Activated CD4-positive, alpha-beta T cell treated with anti-CD3 and anti-CD28 coated beads for 36 hours (primary cell): ENCODE measurements at places on chromosomes 16 and 17. TPM values are rescaled to one million over a fixed set of nuclear protein-coding genes. Genes with fewer than 3 reads are reported as not detected.
A peak's percentile ranks its signal among the peaks of the same experiment; 100 is the strongest.

The CDH15 gene
- total RNA-seq, result not detected

GRCh38 chr17:79647456-79647915 lies 36.6 kb upstream of the RBFOX3 start:
- H3K4me1 ChIP-seq, result no peaks in the 10 kb centered on the region
- H3K36me3 ChIP-seq, result no peaks in the 10 kb centered on the region
- no peak overlapping the region for H3K4me3 ChIP-seq
- DNase-seq, result no peak
- peaks cover 19% of the 10 kb centered on the region for H3K27me3 ChIP-seq
- no peak overlapping the region for H3K27ac ChIP-seq

The HOXB6 gene
- total RNA-seq, result not detected

- no peak for DNase-seq
- no peaks in the 10 kb centered on the region for H3K27me3 ChIP-seq
- H3K36me3 ChIP-seq, result peaks cover 24% of the 10 kb centered on the region
- H3K4me1 ChIP-seq, result peaks cover 7% of the 10 kb centered on the region
- no peak overlapping the region for H3K27ac ChIP-seq
Observed at GRCh38 chr17:59743842-59744241, 36.4 kb downstream of the VMP1 start.

The CDRT4 gene
- 1.9 TPM for total RNA-seq

The TBX4 gene
- total RNA-seq, result not detected

- peaks cover 2% of the 10 kb centered on the region for H3K36me3 ChIP-seq
- no peak for DNase-seq
- H3K27me3 ChIP-seq, result no peaks in the 10 kb centered on the region
Observed at GRCh38 chr17:19327031-19327783, 35.3 kb downstream of the B9D1 start.

DNA sequence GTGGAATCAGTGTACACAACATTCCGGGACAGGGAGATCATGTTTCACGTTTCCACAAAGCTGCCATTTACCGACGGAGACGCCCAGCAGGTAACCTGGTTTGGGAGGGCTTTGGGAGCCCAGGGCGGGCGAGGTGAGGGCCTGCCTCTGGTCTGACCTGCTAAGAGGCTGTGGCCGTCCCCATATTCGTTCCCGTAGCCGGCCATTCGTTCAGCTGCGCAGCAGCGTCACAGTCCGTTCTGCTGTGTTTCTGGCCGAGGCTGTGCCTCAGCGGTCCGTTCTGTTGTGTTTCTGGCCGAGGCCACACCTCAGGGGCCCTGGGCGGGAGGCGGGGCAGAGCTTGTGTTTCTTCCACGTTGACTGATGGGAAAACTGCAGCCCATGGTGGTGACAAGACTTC lies 68.0 kb downstream of the OR1D5 start:
- DNase-seq, result no peak
- no peaks in the 10 kb centered on the region for H3K4me1 ChIP-seq
- H3K4me3 ChIP-seq, result no peak overlapping the region
- no peak overlapping the region for H3K27ac ChIP-seq
- no peaks in the 10 kb centered on the region for H3K27me3 ChIP-seq

The SYNRG gene
- 46.7 TPM for total RNA-seq

GRCh38 chr17:6303664-6304063 lies 131.3 kb downstream of the AIPL1 start:
- no peak overlapping the region for H3K27ac ChIP-seq
- no peak overlapping the region for H3K4me3 ChIP-seq
- H3K4me1 ChIP-seq, result no peaks in the 10 kb centered on the region
- H3K27me3 ChIP-seq, result peaks cover 24% of the 10 kb centered on the region
- DNase-seq, result peak; percentile 45

GRCh38 chr17:66441101-66441661 lies 138.8 kb downstream of the PRKCA start:
- H3K36me3 ChIP-seq, result peaks cover 40% of the 10 kb centered on the region
- H3K27ac ChIP-seq, result peak overlapping the region; percentile 59
- no peak overlapping the region for H3K4me3 ChIP-seq
- H3K27me3 ChIP-seq, result no peaks in the 10 kb centered on the region
- peaks cover 49% of the 10 kb centered on the region for H3K4me1 ChIP-seq

GRCh38 chr17:70278844-70279462 lies 109.6 kb downstream of the KCNJ2 start:
- H3K27me3 ChIP-seq, result no peaks in the 10 kb centered on the region
- no peaks in the 10 kb centered on the region for H3K36me3 ChIP-seq
- H3K4me3 ChIP-seq, result no peak overlapping the region
- DNase-seq, result no peak
- H3K27ac ChIP-seq, result no peak overlapping the region

DNA sequence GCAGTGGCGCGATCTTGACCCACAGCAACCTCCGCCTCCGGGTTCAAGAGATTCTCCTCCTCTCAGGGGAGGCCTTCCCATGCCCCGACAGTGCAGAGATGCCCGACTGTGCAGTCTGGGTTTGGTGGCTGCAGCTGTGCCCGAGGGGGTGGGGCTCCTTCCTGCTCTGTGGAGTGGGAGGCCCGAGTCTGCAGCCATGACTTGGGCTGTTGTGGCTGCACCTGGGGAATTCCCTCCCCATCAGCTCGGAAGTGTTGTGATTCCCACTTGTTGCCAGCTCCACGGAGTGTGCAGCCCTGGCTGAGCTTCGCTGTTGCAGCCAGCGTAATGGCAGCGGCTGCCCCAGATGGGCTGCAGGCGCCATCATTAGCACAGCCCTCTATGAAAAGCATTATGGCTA lies 66.4 kb upstream of the SMIM36 start:
- H3K36me3 ChIP-seq, result no peaks in the 10 kb centered on the region
- peaks cover 7% of the 10 kb centered on the region for H3K27me3 ChIP-seq
- peak; percentile 67 for DNase-seq
- no peak overlapping the region for H3K4me3 ChIP-seq

- DNase-seq, result no peak
- no peak overlapping the region for H3K27ac ChIP-seq
- H3K4me3 ChIP-seq, result no peak overlapping the region
- H3K4me1 ChIP-seq, result no peaks in the 10 kb centered on the region
- peaks cover 10% of the 10 kb centered on the region for H3K27me3 ChIP-seq
Observed at GRCh38 chr17:42913522-42913921, 12.9 kb downstream of the G6PC1 start.

- H3K27ac ChIP-seq, result no peak overlapping the region
- peaks cover 18% of the 10 kb centered on the region for H3K27me3 ChIP-seq
- H3K36me3 ChIP-seq, result peaks cover 3% of the 10 kb centered on the region
- DNase-seq, result no peak
- no peak overlapping the region for H3K4me3 ChIP-seq
Observed at GRCh38 chr16:27951489-27952120, 111.9 kb downstream of the GSG1L start.

- no peak for DNase-seq
- no peak overlapping the region for H3K4me3 ChIP-seq
- H3K27ac ChIP-seq, result no peak overlapping the region
- H3K36me3 ChIP-seq, result no peaks in the 10 kb centered on the region
Observed at GRCh38 chr16:13013043-13013442, 111.6 kb downstream of the SHISA9 start.

The CPHXL2 gene
- total RNA-seq, result not detected

DNA sequence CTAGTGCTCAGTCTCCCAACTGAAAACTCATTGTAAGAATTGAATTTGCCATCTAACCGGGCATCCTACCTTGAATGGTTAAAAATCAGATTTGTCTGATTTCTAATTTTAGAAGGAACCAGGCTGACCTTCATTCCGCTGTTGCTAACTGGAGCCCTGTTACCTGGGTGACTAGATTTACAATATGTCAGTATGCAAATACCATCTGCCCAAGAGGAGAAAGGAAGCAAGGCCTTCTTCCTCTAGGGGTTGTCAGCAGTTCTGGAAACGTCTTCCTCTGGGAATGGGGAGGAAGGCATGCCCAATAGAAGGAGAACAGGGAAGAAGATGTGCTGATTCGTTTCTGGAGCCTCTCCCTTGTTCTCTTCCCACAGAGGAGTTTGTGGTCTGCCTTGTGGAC lies 137.9 kb downstream of the PITPNC1 start:
- H3K4me1 ChIP-seq, result peaks cover 33% of the 10 kb centered on the region
- DNase-seq, result no peak
- H3K27me3 ChIP-seq, result no peaks in the 10 kb centered on the region
- no peak overlapping the region for H3K4me3 ChIP-seq
- no peaks in the 10 kb centered on the region for H3K36me3 ChIP-seq

DNA sequence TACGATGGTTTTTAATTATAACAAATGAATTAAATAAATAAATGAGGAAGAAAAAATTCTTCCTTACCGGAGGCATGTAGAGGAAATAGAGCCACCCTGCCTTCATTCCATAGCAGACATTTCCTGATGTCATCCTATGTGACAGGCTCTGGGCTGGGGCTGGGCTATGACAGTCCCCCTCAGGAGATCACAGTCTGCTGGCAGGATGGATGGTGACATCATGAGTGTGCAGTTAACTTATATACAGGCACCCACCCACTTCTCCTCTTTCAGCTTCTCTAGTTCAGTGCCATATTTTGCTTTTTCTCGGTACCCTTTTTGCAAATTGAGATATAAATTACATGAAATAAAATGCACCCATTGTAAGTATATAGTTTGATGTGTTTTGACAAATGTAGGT lies 6.4 kb upstream of the CMTM3 start:
- H3K27ac ChIP-seq, result no peak overlapping the region
- H3K27me3 ChIP-seq, result no peaks in the 10 kb centered on the region
- DNase-seq, result peak; percentile 41
- H3K36me3 ChIP-seq, result peaks cover 2% of the 10 kb centered on the region

- no peak overlapping the region for H3K4me3 ChIP-seq
- H3K36me3 ChIP-seq, result peaks cover 32% of the 10 kb centered on the region
- DNase-seq, result no peak
- H3K27me3 ChIP-seq, result no peaks in the 10 kb centered on the region
Observed at GRCh38 chr17:65533852-65534457, 27.5 kb downstream of the AXIN2 start.

- no peaks in the 10 kb centered on the region for H3K36me3 ChIP-seq
- DNase-seq, result peak; percentile 41
- H3K4me3 ChIP-seq, result peak within 1 kb of the TSS; percentile 54
- H3K27me3 ChIP-seq, result peaks cover 57% of the 10 kb centered on the region
- peaks cover 6% of the 10 kb centered on the region for H3K4me1 ChIP-seq
Observed at GRCh38 chr17:46851029-46851741, at the start of gene WNT9B. Gene WNT9B (plus strand): TSS chr17:46851583. CDS start chr17:46851639, 56 bp downstream.

The GDPD1 gene
- total RNA-seq, result 2.5 TPM

- peaks cover 40% of the 10 kb centered on the region for H3K4me1 ChIP-seq
- H3K27me3 ChIP-seq, result no peaks in the 10 kb centered on the region
- peaks cover 4% of the 10 kb centered on the region for H3K36me3 ChIP-seq
Observed at GRCh38 chr17:60601447-60602384, 1.7 kb downstream of the PPM1D start.

DNA sequence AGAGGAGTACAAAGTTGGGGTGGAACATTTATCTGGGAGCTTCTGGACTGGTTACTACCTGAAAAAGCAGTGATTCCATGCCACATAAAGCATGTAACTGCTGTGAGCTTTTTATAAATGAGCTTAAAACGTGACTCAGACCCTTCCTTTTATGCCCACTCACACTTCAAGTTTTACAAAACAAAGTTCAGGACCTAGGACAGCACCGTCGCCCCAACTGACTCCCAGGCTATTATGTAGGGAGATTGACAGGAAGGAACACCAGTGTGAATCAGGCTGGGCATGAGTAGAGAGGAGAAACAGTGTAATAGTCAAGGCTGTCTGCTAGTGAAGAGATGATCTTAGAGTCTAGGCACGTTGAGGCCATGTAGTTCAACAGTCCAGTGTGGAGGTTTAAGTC lies 91.6 kb upstream of the DNAH9 start:
- peak; percentile 6 for DNase-seq
- no peaks in the 10 kb centered on the region for H3K27me3 ChIP-seq
- H3K36me3 ChIP-seq, result no peaks in the 10 kb centered on the region
- no peak overlapping the region for H3K4me3 ChIP-seq
- H3K27ac ChIP-seq, result no peak overlapping the region

DNA sequence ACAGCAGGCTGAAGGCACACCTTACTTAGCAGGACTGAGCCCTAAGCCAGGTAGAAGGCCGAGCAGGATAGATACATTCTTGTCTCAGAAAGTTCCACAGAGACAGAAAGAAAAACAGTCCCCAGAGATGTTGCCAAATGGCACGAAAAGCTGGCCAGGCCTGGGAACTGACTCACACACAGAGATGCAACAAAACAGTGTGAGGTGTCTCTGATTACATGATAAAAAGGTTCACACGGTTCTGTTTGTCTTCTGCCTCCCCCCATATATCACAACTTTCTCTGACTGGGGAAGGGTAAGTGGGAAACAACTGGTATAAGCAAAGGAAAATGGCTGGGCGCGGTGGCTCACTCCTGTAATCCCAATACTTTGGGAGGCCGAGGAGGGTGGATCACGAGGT lies 1.7 kb downstream of the WBP2 start:
- H3K27ac ChIP-seq, result peak overlapping the region; percentile 67
- peak overlapping the region; percentile 26 for H3K4me3 ChIP-seq
- DNase-seq, result no peak
- H3K27me3 ChIP-seq, result no peaks in the 10 kb centered on the region
- peaks cover 6% of the 10 kb centered on the region for H3K36me3 ChIP-seq

GRCh38 chr17:8781776-8782175 lies 17.4 kb downstream of the MFSD6L start:
- no peak overlapping the region for H3K27ac ChIP-seq
- H3K4me3 ChIP-seq, result no peak overlapping the region
- H3K36me3 ChIP-seq, result no peaks in the 10 kb centered on the region
- DNase-seq, result no peak
- no peaks in the 10 kb centered on the region for H3K4me1 ChIP-seq

GRCh38 chr17:78747488-78747887 lies 34.6 kb downstream of the CYTH1 start:
- H3K27ac ChIP-seq, result peak overlapping the region; percentile 94
- H3K4me3 ChIP-seq, result peak overlapping the region; percentile 64
- H3K36me3 ChIP-seq, result peaks cover 18% of the 10 kb centered on the region
- no peak for DNase-seq
- H3K4me1 ChIP-seq, result peaks cover 97% of the 10 kb centered on the region

DNA sequence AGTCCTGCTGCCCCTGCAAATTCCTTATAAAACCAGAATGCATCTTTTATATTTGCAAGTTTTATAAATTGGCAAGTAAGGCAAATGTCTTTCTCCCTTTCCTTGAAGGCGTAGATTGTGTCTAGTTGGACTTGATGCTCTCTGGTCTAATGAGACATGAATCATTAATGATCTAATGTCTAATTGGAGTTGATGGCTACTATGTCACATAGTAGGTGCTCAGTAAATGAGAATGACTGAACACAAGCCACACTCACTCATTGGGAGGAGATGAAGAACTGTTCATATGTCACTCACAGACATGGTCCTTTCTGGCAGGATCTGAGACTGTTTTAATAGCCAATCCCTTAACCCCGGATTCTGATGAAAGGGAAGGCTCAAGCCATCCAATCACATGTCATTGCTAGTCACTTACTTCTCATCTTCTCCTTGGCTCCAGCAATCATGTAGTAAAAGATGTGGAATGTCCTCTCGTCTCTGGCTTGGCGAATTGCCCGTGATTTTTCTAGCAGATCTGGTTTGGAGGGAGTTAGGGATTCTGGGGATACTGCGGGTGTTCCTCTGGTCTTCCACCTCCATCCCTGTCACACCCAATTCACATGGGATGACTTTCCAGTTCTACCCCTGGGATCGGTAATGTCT lies 81.0 kb downstream of the MYH11 start:
- DNase-seq, result no peak
- no peak overlapping the region for H3K4me3 ChIP-seq
- H3K27ac ChIP-seq, result no peak overlapping the region
- no peaks in the 10 kb centered on the region for H3K36me3 ChIP-seq
- no peaks in the 10 kb centered on the region for H3K4me1 ChIP-seq
